NCI-H1092 (cell line): ENCODE measurements at places on chromosomes 5 and 9.

GRCh38 chr9:16202914-16203728, 650.3 kb downstream of the CCDC171 start:
- DNase-seq, result no peak

- DNase-seq, result no peak
These were observed 911 bp upstream of the PIK3R1 start for GRCh38 chr5:68214482-68215207.

GRCh38 chr9:113929634-113930389, 53.7 kb downstream of the ZNF618 start:
- no peak for DNase-seq

DNA sequence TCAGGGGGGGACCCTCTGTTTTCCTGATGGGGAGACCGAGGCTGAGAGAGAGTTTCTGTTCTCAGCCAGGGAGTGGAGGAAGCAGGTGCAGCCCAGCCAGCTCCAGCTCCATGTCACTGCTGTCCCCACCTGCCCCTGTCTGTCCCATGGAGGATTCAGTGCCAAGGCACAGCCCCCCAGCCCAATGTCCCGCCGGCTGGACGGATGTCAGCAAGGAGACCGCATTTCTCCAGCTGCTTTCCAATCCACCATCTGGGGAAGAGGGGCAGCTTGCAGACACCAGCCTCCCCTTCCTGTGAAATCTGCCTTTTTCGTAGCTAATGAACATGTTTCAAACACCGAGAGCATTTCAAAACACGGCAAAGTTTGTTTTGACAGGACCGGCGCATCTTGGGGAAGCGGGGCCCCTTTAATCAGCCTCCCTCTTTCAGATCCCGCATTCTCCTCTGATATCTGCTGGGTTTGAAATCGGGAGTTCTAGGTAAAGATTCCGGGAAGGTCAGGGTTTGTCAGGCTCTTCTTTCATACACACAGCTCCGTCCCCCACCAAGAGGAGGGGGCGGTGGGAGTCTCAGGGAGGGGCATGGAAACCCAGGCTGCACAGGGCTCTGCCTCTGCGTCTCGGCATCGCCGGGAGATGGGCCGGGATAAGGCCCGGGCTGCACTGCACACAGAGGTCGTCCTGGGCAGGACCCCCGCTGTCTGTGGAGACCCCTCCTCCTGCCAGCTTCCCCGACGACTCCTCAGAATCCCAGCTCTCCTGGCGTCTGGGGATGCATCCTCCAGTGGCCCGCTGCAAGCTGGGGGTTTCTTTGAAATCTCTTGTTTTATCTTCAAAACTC, 74.8 kb downstream of the NEK6 start:
- no peak for DNase-seq

GRCh38 chr9:94887721-94888120, 161.2 kb downstream of the AOPEP start:
- DNase-seq, result no peak

DNA sequence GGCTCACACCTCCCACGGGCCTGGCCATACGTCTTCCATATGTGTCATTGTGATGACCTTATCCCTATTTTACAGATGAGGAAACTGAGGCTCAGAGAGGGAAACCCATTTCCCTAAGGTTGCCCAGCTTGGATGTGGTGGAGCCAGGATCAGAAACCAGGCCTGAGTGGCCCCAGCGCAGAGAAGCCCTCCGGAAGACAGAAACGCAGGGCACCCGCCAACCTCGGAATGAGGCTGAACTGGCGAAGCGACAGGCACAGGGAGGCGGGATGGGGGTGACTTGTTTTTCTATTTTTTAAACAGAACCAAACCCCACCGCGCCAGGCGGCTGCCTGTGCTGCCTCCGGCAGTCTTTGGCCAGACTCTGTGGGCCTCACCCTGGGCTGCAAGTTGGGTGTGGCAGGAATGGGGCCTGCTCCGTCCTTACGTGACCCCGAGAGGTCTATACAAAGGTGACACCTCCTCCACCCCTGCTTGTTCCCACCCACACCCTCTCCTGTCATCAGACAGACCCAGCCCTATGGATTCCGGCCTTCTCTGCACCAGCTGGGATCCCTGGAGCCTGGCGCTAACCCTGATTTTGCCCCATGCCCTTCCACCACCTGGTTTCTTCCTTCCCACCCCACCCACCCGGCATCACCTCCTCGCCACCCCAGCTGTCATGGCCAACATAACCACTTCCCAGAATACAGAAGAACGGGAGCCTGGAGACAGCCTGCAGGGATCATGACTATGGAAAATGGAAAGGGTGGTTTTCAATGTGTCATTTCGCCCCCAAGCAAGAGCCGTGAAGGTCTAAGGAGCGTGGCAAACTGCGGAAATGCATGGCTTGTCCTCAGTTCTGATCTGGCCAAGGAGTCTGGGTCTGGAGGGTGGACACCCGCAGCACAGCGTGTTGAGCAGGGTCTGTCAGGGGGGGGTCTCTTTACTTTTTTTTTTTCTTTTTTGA, 23.6 kb downstream of the PLPP7 start:
- DNase-seq, result no peak

DNA sequence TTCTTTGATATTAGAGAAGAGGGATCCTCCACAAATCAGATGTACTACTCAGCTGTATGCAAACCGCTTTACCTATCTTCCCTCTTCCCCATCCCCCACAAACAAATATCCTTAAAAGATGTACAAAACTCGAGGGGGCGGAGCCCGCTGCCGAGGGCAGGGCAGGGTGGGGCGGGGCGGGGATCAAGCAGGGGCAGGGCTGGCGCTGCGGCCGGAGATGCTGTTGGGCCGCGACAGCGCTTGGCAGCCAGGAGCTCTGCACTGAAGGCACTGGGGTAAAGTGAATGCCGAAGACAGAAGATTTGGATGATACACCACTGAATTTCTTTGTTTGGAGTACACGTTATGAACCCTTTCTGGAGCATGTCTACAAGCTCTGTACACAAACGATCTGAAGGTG, 474.8 kb downstream of the CDH10 start:
- no peak for DNase-seq

DNA sequence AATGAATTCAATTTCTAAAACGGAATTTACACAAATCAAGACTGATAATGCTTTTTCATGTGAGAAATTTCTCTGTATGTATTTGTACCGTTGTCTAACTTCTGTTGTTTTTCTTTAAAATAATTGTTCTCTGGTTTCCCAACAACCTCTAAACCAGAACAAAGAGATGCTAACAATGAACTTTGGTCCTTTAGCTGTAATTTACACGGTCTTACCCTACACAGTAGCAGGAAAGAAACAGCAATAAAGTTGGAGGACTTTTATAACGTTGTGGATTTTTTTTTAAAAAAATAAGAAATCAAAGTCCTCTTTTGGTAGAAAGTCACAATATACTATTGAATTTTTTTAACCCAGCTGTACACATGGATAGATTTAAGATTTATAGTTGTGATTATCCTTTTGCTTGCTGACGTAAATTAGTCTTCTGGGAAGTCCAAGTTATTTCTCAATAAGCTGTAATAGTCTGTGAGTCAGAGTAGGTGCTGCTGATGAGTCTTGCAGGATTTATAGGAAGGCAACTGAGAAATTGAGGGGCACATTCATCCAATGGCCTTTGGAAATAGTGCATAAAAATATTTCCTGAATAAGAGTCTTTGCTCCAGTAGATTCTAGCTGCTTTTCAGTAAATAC, 76.8 kb upstream of the PCSK1 start:
- no peak for DNase-seq

DNA sequence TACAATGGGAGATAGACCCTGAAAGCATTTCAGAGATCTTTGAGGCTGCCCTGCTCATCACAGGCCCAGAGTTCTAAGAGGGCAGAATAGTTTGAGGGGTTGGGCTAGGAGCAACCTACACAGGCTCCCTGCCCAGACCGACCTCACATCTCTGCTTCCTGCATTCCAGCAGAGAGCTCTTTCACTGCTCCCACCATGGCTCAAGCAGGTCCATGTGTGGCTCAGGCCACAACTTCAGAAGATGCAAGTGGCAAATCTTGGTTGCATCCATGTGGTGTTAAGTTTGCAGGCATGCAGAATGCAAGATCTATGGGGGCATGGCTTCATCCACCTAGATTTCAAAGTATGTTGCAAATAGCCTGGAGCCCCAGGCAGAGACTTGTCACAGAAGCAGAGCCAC, 39.0 kb downstream of the GDA start:
- DNase-seq, result no peak

DNA sequence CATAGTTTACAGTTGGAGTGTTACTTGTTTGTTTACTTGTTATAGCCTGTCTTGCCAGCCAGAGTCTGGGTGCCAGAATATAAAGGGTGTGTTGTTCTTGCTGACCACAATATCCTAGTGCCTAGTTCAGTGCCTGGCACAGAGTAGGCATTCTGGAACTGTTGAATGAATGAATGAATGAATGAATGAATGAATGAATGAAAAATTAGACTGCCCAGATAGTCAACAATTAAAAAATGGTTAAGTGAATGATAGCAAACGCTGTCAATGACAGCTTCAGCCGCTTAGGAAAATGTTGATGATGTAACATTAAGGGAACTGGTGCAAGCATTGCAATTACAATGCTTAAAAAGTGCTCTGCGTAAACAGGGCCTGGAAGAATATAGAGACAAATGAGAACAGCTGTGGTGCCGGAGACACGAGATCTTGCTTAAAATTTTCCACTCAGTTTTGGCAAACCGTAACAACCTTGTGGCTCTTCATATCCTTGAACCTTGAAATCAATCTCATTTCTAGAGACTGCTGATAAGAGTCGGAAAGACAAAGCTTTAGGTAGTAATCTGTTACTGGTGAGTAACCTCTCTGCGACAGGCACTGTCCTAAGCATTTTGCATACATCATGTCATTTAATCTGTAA, 4.7 kb upstream of the TTLL11 start:
- no peak for DNase-seq

- no peak for DNase-seq
These were observed 1000.6 kb upstream of the DMAC1 start for GRCh38 chr9:8800196-8800595.

- DNase-seq, result no peak
These were observed 19.9 kb downstream of the URM1 start for GRCh38 chr9:128390813-128391711.

GRCh38 chr9:3887221-3887653, 361.4 kb upstream of the RFX3 start:
- peak; percentile 37 for DNase-seq

- DNase-seq, result no peak
These were observed 94.2 kb upstream of the VCAN start for GRCh38 chr5:83377131-83377865.

- peak; percentile 6 for DNase-seq
These were observed 59.0 kb upstream of the BARX1 start for GRCh38 chr9:94014066-94014654.

GRCh38 chr5:109563189-109563588, 126.5 kb upstream of the MAN2A1 start:
- DNase-seq, result no peak

DNA sequence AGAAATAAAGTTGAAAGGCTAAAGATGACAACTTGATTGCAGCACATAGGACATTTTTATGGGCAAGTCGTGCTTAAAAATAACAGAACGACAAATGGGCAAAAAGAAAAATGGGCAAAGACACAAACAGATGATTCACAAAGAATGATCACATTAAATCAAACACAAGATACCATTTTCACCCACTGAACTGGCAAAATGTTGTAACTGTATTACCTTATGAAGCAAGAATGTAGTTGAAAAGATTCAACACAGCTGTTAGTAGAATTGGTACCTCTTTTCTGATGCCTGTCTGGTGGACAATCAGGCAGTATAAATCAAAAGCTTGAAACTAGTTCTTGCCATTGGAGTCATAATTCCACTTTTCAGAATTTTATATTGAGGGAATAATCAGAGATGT, 81.0 kb upstream of the PALM2AKAP2 start:
- DNase-seq, result no peak

DNA sequence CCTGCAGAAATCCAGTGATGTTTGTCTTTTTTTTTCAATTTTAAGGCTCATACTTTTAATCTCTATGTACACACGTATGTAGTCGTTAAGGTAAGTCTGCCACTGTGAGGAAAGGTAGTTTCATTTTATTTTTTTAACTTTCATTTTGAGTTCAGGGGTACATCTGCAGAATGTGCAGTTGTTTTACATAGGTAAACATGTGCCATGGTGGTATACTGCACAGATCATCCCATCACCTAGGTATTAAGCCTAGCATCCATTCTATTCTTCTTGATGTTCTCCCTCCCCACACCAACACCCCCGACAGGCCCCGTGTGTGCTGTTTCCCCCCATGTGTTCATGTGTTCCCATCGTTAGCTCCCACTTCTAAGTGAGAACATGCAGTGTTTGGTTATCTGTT, 19.7 kb downstream of the MUSK start:
- no peak for DNase-seq

DNA sequence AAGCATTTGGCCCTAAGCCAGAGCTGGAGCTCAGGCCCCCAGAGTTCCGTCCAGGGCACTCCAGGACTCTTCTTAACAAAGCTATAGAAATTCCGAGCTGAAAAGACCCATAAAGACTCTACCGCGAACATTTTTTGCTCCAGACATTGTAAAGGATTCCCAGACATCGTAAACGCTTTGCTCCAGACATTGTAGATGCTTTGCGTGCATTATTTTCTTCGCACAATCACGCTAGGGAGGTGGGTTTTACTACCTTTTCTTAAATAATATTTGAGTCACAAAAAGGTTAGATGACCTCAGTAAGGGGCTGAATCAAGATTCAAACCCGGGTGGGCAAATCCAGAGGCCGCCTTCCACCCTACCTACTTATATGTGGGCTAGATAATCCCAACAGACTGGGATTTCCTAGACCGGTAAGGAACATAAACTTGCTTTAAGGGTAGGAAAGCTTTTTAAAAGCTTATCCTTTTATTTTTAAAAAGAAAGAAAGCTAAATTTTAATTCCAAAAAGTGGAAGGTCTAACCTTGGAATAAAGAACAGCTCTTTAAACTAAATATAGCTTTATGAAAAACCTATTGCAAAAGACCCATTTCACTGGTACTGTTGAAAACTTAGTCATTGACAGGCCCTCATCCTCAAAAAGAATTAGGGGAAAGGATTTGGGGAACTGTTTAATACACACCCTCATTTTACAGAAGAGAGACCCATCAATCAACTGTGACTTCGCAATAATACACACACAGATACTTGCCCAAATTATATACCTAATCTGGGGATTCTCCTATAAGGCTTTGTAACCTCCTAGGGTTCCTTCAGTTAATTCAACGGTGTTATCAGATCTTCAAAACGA, 822 bp upstream of the TNIP1 start:
- peak; percentile 12 for DNase-seq

GRCh38 chr5:56329652-56330051, 96.5 kb upstream of the ANKRD55 start:
- no peak for DNase-seq
